Left ventricle myocardium inferior (tissue), 1 donor: ENCODE measurements at places on chromosomes 6 and 20.

DNA sequence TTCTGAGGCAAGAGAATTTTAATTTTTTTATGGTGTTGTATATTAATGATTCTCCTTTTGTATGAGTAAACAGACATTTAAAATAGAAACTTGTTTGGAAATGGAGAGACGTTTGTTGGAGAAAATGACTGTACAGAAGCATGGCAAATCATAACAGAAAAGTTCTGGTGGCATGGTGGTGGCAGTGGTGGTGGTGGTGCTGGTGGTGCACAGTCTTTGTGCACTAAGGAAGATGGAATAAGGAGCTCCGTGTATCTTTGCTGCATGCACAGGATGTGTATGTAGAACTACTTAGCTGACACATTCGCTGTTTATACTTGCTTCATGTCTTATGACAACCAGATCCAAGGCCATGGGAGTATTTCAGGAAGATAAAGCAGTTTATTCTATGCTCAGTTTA, 294.9 kb downstream of the UTRN start:
- DNase-seq, result no peak

DNA sequence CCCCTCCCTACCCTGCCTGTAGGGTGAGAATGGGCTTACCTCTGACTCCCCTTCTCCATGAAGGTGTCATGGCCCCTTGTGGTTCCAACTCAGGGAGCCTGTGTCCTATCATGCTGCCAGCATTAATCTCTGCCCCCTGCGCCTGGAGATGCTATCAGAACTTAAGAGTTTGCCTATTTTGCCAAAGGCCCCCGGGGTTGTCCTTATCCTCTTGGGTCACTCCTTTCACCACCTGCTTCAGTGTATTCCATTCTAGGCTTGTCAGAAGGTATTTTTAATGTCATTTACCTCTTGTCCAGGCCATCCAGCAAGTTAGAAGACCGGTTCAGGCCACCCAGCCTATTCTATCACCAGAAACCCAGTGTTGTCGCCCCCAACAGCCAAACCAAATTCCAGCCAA, 10.5 kb downstream of the RRBP1 start:
- DNase-seq, result no peak

GRCh38 chr20:42988319-42988718, 201.4 kb downstream of the PTPRT start:
- no peak for DNase-seq

DNA sequence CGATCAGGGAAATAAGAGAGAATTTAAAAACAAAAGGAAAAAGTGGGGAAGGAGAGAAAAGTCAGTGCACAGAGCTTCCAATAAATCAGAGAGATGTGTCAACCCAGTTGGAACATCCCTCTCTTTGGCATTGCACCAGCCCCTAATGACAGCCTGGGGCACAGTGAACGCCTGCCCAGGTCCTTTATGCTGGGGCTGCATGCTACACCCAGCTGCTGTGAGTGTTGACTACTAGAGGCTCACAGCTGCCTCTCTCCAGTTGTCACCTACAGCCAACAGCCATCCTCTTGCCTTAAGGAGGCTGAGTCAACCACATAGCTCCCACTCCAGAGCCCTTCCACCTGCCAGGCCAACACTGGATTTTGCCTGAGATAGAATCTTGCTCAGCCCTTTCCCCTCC, 19.0 kb downstream of the OR2H2 start:
- DNase-seq, result no peak
